Neural progenitor cell (in vitro differentiated cells): ENCODE measurements at places on chromosomes 6 and 20. TPM values are rescaled to one million over a fixed set of nuclear protein-coding genes. Genes with fewer than 3 reads are reported as not detected.

DNA sequence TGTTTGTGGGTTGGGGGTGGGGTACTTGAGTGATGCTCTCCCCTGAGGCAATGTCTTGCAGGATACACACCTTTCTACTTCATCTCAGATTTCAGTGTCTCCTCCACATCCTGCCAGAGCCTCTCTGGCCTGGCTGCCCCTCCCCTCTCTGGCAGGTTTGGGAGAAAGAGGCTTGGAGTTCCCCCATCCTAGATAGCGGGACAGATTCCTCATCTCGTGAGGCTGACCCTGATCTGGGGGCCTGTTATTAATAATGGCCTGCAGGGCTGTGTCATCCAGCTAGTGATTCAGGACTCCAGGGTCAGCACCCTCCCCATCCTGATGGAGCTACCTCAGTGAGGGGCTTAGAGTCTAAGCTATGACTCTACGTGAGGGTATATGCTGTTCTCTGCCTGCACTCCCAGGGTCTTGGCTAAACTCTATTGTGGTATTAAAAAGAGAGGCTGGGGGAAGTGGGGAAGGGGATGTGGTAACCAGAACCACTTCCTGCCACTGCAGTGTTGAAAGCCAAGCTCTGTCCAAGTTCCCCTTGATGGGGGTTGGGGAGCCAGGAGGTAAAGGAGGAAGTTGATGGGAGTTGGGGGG, 3.7 kb upstream of the MMP9 start:
- DNase-seq, result no peak

DNA sequence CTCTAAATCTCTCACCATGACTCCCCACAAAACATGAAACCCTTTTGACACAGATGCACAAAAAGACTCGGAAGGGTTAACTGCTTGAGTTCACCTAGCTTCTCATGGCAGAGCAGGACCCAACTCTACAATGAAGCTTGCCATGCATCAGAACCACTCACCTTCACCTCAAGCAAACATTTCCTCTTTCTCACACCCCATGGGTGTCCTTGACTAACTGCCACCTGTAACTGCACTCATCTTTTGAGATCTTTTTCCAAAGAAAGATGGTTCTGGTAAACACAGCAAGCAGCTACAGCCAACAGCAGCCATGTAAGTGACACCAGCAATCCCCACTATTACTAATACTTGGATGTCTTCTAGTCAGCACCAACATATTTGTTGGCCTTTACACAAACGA, 76.5 kb downstream of the EFHC1 start:
- DNase-seq, result no peak

Gene TRDN
- total RNA-seq, result 0.06 TPM in 1 of 2 replicates, not detected in the other

- no peak for DNase-seq
Observed at GRCh38 chr6:111462770-111463391, 20.1 kb downstream of the REV3L start.

GRCh38 chr6:17432356-17432755, 39.0 kb downstream of the CAP2 start:
- no peak for DNase-seq

Gene CST1
- total RNA-seq, result not detected in 2 replicates

- DNase-seq, result no peak
Observed at GRCh38 chr6:56370561-56371211, 123.3 kb upstream of the COL21A1 start.

Gene OR2H1
- not detected in 2 replicates for total RNA-seq

GRCh38 chr6:143967706-143968376, 40.2 kb downstream of the PLAGL1 start:
- peak; percentile 14 for DNase-seq

Gene WFDC12
- not detected in 2 replicates for total RNA-seq

- DNase-seq, result no peak
Observed at GRCh38 chr6:166563805-166564204, 22.7 kb downstream of the RAMACL start.

DNA sequence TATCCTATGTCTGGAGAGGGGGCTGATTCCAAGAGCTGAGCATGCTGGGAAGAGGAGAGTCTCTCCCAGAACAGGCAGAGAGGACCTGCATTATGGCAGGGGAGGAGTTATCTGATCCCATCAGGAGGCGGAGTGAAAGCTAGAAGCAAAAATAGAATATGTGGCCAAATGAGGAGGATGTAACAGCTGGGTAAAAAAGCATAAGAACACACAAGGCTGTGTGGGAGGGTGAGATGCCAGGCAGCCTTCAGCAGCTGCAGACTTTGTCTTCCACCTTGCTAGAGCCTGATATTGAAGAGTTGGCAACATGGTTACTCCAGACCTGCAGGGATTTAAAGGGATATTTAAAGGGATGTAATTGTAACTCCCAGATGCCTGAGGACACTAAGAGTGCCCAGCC, 167.1 kb downstream of the PTPRT start:
- no peak for DNase-seq

DNA sequence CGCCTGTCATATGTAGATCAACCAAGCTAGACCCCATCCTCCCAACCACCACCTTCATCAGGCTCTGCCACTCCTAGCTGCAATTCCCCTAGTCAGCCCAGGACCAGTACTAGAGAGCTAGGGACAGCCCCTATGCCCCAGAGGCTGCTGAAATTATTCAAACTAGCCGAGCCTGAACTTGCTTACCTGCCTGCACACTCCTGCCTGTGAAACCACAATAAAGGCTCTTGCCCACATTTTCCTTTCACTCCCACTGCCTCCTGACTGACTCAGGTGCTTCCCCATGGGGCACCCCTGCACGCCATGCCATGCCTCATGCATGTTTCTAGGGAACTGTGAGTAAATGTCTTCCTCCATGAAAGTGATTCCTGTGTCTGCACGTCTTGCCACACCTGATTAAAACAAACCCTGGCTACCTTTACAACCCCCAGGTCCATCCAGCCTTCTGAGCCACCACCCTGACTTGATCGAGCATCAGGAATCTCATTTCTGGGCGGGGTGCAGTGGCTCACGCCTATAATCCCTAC, 66.5 kb upstream of the IER3 start:
- DNase-seq, result no peak

Gene NKAPL
- not detected in 2 replicates for total RNA-seq

Gene GGTLC1
- total RNA-seq, result not detected in 2 replicates

DNA sequence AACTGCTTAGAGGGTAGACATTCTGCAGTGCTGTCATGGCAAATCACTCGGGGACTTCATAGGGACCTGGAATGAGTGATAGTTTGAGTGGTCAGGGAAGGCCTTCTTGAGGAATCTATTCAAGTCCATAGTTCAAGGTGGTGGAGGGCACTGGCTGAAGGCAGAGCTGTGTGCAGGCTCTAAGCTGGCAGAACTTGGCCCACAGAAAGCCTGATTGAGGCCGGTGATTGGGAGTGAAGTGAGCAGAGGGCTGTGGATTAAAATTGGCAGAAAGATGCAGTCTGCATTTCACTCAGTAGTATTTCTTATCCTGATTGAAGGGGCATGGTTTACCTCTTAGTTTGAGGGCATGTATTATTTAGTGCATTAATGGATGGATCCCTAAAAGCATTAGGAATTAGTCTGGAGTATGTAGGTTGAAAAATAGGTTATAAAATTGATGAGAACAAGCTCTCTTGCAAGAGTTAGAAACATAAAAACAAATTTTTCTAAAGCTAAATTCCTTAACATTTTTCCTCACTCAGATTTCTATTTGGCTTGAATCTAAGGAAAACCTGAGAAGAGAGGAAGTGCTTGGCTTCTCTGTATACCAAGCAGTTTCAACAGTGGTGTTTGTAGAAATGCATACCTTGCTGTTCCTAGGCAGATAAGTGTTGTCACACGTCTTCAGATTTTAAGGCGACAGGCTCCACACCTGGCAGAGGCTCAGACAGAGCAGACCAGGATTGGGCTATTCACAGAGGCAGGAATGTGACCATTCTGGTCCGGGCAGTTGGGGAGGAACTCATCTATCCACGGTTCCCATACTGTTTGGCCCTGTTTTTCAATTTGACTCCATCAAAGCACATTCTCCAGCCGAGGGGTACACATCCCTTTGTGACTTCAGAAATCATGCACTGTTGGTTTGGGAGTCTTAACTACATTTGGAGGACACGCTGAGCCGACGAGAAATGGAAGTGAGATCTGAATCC, 45.2 kb downstream of the UTRN start:
- peak; percentile 30 for DNase-seq

Gene KIF6
- total RNA-seq, result 0.59 and 2.7 TPM in 2 replicates

DNA sequence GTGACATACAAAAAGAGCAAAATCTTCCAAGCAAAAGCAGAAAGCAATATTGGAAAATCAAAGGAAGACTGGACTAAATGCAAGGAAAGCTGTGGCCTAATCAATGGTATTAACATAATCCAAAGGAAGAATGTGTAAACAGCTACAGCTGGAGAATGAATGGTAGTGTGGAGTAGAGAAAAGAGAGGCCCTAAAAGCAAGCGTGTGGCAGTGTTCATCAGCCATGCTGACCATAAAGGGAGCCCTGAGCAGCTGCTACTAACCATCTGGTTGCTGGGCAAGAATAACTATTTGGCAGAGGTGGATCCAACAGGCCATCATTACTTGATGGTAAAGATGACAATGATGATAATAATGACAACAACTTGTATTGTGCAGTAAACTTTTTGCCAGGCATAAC, 148.5 kb upstream of the BEND6 start:
- DNase-seq, result peak; percentile 77

DNA sequence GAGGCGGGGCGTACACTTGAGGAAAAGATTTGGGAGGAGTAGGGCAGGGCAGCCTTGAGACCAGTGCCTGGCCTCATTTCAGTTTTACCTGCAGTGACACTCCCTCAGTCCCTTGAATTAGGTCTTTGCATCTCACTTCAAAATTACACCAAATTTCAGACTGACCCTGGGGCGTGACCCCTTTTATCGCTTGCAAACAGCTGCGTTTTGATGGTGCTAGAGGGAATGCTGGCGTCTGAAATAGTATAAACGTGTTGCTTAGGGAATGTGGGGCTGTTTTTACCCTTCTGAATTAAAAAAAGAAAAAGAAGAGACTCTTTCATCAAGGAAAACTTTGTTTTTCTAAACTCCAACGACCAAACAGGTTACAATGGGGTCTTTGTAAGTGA, 21.0 kb downstream of the COL9A1 start:
- no peak for DNase-seq

Gene DEF6
- 0.17 and 0.19 TPM in 2 replicates for total RNA-seq

DNA sequence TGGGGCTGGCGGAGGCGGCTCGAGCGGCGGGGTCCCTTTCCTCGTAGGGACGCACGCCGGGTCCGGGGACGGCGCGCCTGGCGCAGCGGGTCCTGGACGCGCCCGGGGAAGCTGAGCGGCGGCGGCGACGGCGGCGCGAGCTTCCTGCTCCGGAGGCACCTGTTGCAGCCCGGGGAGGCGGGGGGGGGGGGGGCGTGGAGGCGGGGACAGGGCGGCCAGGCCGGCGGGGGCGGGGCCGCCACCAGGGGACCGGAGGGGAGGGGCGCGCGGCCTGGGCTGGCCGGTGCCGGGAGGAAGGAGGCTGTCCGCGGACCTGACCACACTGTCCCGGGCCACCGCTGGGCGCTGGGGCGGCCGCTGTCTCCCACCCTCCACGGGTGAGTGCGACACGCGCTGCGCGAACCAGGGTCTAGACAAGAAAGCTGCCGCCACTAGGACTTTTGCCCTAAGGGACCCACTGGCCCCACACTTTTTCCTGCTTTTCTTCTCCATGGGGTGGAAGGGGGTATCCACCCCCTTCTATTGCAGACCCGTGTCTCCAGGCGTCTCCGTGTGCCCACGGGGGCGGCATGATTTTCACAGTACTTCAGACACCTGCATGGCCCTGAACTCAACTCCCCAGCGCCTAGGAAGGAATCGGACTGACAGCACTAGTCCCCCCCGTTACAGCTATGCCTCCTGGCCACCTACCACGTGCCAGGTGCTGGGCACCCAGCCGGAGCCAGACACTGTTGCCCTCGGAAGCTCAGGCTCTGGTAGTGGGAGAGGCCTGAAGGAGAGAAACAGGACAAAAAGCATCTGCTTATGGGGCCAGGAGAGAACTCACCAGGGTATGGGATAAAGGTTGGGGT, at the start of gene NFATC2:
TSS of gene NFATC2 (minus strand) at position 149 of the 851 bp plus-strand sequence. CDS start 220 bp downstream, outside the sequence.
- DNase-seq, result peak; percentile 79

- DNase-seq, result no peak
Observed at GRCh38 chr20:62864207-62864606, 2.6 kb upstream of the TCFL5 start.

Gene PSMG4
- 15.2 and 25.3 TPM in 2 replicates for total RNA-seq

DNA sequence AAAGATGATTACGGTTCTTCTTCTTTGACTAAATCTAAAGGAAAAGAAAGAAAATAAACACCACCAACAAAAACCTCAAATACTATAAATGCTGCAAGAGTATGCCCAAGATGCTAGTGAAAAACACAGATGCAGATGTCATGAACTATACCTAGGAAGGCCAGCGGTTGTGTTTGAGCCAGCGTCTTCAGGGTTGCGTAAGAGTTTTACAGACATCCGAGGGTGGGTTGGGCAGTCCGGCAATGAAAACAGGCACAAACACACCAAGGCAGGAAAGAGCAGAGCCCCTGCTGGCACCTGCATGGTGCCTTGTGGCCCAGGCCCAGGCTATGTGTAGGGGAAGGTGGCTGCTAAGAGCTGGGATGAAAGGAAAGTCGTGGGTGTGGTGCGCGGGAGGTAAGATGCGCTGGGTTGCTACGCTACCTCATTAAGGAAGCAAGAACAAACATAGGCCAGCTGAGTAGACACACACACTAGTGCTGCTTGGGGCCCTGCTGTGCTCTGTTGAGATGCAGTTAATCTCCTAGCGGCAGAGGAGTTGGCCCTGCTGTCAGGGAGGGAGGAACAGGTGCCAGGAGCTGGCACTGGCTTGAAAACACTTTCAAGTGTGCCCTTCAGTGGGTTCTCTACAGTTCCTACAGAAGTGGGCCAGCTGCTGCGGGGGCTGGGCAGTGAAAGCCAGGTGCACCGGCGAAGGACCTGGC, 170.2 kb upstream of the PLN start:
- peak; percentile 80 for DNase-seq

GRCh38 chr6:110180228-110181008, at the start of gene CDC40:
Gene CDC40 (plus strand): TSS chr6:110180427. CDS start chr6:110180445, 18 bp downstream.
- DNase-seq, result peak; percentile 77

DNA sequence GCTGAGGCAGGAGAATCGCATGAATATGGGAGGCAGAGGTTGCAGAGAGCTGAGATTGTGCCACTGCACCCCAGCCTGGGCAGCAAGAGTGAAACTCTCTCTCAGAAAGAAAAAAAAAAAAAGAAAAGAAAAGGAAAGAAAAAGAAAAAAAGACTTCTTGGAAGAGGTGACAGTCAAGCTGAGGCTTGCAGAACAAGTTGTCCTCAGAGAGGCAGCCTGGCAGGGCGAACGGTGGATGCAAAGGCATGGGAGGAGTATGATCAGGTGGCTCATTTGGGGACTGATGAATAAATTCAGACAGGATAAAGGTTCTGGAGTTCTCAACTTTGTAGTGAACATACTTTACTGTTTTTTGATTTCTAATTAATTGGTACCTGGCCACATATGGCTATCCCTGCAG, 12.4 kb downstream of the ZNF341 start:
- no peak for DNase-seq

- peak; percentile 98 for DNase-seq
Observed at GRCh38 chr20:327186-328026, 2.1 kb downstream of the SOX12 start.
